ENCODE measurements at places on chromosomes 1 and 21.

DNA sequence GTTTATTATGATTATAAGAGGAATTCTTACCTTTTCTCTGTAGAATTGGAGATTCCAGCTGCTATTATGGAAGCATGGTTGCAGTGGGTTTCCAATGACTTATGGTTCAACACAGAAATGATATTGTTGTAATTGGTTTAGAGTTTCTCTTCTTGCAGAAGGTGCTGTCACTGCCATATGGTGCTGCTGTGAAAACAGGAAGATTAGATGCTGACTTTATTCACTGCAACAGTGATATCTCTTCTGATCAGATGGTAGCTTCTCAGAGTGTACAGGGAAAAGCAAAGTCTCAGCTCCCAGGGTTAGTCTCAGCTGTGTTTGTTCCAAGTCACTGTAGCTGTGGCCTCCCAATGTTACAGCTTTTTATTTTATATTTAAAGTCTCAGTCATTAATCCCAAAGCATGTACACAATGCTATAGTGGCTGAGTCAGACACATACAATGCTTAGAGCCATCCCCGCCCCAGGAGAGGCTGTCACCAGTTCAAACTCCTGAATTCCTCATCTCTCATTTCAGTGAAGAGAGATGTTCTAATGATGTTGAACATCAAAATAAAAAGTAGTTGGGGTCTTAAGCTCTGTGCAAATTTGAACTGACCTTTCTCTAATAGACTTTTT lies 42.7 kb upstream of the RGS2 start:
- DNase-seq, result no peak

GRCh38 chr1:94236013-94236491 lies 1.3 kb downstream of the ARHGAP29 start:
- DNase-seq, result peak; percentile 33

GRCh38 chr1:113758631-113759332 lies 504 bp downstream of the PHTF1 start:
- peak; percentile 81 for DNase-seq

GRCh38 chr1:105172788-105173187 lies 1423.1 kb downstream of the AMY1C start:
- DNase-seq, result no peak

GRCh38 chr1:244160455-244161235 lies 109.6 kb downstream of the ZBTB18 start:
- no peak for DNase-seq

DNA sequence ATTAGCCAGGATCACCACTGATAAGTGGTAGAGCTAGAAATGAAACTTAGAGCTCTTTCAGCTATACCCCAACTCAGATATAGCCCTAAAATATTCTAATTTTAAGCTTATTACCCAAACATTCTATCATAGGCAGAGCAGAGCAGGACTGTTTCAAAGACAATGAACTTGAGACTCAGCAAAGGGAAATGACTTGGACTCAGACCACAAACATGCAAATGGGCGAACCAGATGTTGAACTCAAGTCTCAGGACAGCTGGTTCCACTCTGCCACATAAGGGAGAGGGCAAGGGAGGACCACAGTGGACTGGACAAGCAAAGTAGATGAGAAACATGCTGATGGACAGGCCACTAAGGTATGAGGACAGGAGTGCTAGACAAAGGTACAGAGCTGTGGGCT lies 315.3 kb downstream of the OMA1 start:
- DNase-seq, result no peak

DNA sequence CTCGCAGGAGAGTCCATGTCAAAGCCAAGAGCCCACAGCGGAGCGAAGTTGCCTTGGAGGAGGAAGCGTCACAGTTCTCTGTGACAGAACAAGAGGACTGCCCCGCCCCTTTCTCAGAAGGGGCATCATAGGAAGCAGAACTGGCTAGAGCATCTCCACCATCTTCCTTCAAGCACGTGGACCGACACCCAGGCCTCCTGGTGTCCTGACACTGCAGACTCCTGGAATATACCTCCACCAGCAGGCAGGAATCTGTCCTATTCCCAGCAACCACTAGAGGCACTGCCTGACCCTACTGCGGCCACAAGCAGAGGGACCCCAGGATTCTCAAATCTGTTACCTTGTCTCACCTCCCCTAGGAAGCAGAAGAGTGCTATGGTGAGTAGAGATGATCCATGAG lies 37.8 kb downstream of the GPA33 start:
- peak; percentile 17 for DNase-seq

DNA sequence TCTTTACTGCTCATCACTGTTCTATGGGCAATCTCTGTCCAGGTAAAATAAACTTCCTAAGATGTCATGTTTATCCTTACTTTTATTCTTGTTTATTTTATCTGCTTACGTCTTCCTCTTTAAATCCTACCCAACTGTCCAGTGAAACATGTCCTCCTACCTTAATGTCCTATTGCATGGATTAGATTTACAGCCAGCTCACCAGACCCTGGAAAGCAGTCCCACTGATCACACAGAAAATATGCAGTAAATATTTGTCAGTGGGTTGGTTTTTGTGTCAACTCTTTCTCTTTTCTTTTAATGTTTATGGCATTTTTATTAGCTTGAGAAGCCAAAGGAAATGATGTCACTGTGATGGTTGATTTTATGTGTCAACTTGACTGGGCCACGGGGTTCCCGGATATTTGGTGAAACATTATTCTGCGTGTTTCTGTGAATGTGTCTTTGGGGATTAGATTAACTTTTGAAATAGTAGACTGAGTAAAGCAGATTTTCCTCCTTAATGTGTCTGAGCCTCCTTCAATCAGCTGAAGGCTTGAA lies 258.3 kb downstream of the SRGAP2C start:
- DNase-seq, result no peak

DNA sequence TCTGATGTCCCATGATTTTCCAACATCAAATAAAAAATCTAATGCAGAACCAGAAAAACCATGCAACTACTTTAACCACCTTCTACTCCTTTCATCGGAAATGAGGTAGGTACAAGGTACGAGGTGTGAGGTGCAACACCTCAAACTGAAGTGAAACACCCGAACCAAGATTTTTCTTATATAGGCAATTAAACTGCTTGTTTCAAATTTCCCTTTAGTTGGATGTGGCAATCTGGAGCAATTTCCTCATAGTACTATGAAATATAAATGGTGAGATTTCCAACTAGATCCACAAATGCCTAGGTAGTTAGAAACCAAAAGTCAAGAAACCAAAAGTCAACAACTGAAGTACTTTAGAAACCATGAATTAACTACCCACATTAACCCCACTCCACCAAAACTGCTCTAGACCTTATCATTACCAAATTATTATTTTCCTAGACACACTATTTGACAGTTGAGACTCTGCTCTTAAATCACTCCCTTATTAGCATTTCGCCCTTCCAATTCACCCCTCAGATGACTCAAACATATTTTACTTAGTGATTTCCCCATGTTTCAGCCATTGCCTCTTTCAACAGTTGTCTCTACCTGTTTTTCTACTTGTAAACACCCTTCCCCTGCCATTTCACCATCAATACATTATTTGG lies 37.8 kb downstream of the FUBP1 start:
- no peak for DNase-seq

GRCh38 chr1:12344596-12345349 lies 114.9 kb downstream of the VPS13D start:
- no peak for DNase-seq

- no peak for DNase-seq
Observed at GRCh38 chr1:27557596-27558340, 46.2 kb downstream of the AHDC1 start.

- DNase-seq, result no peak
Observed at GRCh38 chr1:204909109-204909508, 38.4 kb downstream of the NFASC start.

- peak; percentile 47 for DNase-seq
Observed at GRCh38 chr1:150765296-150765976, at the start of gene CTSS. CTSS (minus strand) TSS chr1:150765778; CDS start chr1:150764763, 1,015 bp downstream.

- DNase-seq, result peak; percentile 37
Observed at GRCh38 chr1:39407510-39407895, 83.9 kb upstream of the BMP8A start.

GRCh38 chr21:25664491-25664931 lies 25.5 kb downstream of the JAM2 start:
- no peak for DNase-seq

GRCh38 chr1:217322834-217323233 lies 308.1 kb downstream of the GPATCH2 start:
- no peak for DNase-seq

DNA sequence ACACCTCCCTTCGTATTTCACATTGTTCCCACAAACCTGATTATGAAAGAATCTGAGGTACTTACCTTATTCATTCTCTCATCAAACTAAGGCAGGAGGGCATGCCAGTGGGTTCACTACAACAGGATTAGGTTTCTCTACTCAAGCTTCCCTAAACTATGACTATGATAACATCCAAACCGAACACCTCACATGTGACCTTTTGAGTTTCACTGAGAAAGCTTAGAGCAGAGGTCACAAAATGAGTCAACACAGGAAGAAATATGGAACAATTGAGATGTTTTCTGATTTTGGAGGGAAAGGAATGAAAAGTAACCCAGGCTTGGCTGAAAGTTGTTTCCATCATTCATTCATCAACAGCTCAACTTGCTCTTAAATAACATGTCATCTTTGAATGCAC lies 24.1 kb downstream of the UBR4 start:
- DNase-seq, result no peak

- no peak for DNase-seq
Observed at GRCh38 chr1:241423541-241424479, 66.8 kb upstream of the RGS7 start.

DNA sequence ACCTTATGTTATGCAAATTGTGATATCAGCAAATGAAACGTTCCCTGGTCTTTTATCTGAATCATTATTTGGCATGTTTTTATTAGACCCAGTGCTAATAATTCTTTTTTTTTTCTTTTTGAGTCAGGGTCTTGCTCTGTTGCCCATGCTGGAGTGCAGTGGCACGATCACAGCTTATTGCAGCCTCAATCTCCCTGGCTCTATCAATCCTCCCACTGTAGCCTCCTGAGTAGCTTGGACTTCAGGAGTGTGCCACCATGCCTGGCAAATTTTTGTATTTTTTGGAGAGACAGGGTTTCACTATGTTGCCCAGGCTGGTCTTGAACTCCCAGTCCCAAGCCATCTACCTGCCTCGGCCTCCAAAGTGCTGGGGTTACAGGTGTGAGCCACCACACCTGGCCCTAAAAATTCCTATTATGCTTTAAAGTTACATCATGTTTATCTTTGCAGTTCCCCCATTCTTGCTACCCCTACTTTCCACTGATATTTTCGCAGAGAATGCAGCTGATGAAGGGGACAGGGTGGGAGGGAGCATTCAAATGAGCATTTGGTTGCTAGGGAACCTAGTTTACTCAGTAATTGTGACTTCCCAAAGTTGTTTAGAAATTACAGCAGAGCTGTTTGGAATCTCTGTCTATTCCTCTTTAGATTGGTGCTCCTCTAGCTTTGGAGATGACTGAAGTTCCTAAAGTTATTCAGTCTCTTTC lies 18.4 kb downstream of the C1orf21 start:
- DNase-seq, result no peak

DNA sequence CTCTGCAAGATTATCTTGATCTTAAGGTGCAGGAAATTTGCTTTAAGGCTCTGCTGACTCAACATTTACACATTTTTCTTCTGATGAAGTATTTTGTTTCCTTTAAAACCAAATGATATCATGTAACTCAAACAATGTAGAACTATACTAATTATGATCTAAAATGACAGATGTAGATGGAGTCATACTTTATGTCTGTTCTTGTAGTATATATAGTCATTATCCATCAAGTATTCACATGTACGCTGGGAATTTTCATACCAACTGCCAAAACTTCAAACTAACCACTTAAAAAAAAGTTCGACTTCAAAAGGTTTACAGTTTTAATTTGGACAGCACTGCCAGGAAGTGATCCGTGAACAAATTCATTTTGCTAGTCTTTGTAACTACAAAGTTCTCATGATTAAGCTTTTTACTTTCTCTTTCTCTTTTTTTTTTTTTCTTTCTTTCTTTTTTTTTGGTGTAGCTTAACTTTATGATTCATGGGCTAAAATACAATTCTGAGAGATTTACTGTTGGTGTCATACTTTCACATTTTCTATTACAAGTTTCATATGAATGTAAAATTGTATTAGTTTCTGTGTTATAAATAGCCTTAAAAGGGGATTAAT lies 509.0 kb upstream of the CXADR start:
- peak; percentile 16 for DNase-seq

- DNase-seq, result no peak
Observed at GRCh38 chr1:9629445-9630201, 21.9 kb upstream of the PIK3CD start.

GRCh38 chr1:205936846-205937586 lies 6.2 kb downstream of the SLC26A9 start:
- DNase-seq, result no peak

DNA sequence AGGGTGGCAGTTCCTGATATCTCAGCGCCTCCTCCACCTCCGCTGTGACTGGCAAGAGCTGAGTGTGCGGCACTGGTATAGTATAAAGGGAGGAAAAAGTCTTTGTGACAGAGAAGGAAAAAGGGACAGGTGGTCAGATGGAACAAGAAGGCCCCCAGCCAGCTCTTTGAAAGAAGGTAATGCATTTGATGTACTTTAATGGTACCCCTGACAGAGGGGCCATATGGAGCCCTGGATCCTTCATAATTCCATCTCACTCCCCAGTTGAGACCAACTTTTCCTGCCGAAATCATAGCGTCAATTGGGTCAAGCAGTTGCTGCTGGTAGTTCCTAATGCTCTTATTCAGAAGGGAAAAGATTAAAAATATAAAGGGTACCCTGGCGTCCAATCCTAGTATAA lies 198.2 kb downstream of the ZNF326 start:
- DNase-seq, result no peak

DNA sequence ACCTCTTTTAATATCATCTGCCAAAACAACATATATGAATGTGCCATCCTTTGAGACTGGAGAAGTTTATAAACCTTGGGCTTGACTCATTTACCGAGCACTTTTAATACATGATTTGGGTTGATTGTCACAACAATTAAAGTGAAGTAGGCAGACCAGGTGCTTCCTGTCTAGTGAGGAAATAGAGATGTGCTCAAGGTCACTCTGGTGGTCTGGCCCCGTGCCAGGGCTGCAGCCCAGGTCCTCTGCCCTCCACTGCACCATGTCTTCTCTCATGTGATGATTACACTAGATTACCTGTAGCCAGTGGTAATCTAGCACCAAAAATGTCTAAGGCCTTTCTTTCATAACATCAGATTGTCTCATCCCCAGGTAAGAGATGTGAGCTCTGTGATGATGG lies 61.8 kb upstream of the LAMC2 start:
- no peak for DNase-seq

DNA sequence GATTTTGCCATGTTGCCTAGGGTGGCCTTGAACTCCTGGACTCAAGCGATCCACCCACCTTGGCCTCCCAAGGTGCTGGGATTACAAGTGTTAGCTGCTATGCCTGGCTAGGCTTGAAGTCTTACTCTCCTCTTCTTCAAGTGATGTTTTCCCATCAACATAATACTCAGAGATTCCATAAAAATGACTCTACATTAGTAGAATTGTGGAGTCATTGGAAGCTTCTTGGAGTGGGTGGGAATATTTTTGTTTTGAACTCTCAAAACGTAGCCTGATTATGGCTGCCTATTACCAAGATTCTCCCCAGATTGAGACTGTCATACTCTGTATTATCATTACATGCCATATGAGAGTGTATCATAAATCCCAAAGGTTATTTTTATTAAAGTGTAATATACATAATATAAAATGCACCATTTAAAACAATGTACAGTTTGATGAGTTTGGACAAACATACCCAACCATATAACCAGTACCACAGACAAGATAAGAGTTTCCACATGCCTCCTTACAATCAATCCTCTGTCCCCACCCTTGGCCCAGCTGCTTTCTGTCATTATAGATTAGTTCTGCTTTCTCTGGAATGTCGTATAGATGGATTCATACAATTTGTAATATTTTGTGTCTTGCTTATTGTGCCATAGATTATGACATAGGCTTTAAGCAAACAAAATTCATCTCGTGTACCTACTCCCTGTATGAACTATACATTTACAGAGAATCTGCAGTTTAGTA lies 8.0 kb upstream of the DNM3 start:
- DNase-seq, result peak; percentile 93

All from SJCRH30 (cell line).